ENCODE measurements at places on chromosomes 7 and 10.

GRCh38 chr7:105693576-105693975 lies 112.3 kb upstream of the EFCAB10 start:
- no peak for DNase-seq

DNA sequence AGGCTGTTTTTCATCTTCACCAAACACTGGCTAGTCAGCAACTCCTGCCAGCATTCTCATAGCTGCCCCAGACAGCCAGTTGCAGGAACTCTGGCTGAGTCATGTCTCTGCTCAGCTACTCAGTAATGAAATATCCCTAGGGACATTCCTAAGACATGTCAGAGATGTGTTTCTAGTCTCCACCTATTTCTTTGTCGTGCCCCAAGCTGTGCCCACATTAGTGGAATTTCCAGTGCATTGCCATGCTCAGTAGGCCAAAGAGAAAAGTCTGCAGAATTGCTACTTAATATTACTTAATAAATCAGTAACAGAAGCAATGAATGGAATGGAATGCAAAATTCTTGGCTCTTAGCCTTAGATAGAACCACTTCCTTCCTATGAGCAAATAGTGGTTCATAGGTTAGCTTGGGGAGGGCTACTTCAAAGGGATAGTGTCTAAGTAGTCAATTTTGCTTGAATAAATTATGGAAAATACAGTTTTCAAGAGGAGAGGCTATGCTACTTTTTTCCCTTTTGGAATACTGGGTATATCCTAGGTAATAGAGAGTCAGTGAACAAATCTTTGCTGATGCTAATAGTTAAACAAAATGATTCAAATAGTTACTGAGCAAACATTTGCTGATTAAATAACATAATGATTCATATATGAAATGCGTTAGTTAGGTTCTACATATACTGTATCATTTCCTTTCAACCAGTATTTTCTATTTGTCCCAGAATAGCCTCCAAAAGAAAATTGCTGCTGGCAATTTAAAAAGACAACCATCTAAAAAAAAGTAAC lies 23.6 kb upstream of the SEMA3C start:
- DNase-seq = no peak

DNA sequence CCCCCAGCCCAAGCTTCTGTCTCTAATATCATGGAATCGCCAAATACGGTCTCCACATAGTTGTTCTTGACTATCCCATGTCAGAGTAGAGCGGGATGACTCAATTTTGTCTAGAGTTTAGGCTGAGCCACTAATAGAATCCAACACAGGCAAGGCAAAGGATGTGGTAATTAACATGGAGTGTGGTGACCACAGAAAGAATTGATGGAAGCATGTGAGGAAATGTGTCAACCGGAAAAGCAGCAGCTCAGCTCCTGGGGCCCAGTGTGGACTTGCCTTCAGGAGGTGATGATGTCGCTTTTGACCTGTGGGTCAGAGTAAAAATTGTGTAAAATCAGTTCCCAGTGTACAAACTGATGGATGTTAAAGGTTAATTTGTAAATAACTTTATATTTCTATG lies 139.3 kb upstream of the KLF6 start:
- DNase-seq = no peak

DNA sequence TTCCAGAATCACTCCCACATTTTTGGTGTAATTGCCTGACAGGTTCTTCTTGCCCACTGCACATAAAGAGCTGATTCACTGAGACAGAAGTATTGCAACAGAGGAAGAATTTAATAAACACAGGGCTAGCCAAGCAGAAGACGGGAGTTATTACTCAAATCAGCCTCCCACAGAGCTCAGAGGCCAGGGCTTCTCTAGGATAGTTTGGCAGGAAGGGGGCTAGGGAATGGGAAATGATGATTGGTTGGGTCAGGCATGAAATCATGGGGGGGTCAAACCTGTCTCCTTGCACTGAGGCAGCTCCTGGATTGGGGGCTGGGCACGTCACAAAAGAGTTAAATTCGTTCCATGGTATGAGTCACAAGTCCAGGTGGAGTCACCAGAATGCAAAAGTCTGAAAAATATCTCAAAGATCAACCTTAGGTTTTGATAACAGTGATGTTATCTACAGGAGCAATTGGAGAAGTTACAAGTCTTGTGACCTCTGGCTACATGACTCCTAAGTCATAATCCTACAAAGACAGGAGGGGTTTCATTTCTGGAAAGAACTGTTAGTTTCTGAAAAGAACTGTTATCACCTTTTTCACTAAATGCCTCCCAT lies 30.2 kb upstream of the ERCC6 start:
- peak; percentile 32 for DNase-seq

DNA sequence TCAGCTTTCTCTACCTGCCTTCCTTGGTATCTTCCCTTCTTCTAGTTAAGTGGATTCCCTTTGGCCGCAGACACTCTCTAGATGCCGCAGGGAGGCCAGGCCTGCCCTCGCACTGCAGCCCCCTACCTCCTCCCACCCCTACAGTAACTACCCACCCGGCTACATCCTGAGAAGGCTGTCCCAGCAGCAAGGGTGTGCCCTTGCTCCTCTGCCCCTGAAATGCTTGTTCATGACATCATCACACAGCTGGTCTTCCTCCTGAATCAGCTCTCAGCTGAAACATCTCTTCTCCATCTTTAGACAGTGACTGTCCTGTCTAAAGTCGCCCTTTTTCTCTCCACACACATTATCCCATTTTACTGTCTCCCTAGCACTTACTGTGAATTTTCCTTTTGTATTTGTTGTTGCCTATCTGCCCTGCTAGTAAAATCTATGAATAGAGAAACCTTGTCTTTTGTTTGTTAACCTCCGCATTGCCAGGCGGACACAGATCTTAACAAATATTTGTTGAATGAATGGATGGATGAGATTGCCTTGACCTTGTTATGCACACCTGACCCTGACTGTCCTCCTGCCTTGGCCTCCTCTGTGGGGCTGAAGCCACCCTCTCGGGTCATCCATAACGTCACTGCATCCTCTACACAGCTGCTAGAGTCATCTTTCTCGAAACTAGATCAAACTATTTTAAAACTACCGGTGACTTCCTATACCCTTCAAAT lies 108.9 kb upstream of the GATA3 start:
- DNase-seq = no peak

- no peak for DNase-seq
Measured at GRCh38 chr7:98788966-98789365, 80.8 kb downstream of the TMEM130 start.

DNA sequence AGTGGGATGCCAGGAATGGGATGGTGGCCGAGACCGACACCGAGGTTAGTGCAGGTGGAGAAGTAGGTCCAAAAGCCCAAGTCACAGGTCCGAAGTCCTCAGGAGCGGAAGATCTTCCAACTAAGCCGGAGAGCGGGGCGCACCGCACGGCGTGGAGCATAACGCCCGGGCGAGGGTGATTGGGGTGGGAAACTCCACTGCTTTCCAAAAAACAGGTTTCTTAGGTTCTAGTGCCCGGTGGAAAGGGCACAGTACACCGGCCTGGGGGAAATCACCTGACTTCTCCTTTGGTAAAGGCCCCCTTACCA lies 11.4 kb upstream of the SPAG6 start:
- DNase-seq = no peak

DNA sequence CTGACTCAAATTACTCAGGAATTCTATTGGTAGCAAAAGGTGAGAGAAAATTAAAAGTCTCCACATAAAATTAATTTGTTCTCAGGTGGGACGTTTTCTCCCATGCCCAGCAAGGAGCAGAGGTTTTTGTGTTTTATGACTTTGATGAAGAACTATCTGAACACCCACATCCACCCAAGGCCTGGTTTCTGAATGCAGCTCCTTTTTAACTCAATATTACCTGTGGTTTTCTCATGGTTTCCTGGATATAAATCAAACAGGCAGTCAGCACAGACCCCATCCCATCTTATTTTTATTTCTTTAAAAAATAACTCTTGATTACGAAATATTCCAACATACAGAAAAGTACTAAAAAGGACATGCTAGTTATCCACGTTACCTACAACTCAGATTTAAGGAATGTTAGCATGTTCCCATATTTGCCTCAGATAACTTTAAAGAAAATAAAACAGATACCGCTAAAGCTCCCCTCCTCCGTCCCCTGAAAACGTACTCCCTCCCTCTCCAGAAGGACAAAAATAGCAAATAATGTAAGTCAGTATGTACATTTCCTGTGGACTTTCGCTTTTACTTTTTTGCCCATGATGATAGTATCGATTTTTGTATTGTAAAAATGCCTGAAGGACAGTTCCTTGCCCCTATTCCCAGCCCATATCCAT lies 43.4 kb downstream of the GLI3 start:
- DNase-seq = no peak

- no peak for DNase-seq
Measured at GRCh38 chr10:114751856-114752255, 69.7 kb upstream of the FHIP2A start.

GRCh38 chr7:22477876-22478450 lies 22.0 kb downstream of the STEAP1B start:
- DNase-seq = no peak

DNA sequence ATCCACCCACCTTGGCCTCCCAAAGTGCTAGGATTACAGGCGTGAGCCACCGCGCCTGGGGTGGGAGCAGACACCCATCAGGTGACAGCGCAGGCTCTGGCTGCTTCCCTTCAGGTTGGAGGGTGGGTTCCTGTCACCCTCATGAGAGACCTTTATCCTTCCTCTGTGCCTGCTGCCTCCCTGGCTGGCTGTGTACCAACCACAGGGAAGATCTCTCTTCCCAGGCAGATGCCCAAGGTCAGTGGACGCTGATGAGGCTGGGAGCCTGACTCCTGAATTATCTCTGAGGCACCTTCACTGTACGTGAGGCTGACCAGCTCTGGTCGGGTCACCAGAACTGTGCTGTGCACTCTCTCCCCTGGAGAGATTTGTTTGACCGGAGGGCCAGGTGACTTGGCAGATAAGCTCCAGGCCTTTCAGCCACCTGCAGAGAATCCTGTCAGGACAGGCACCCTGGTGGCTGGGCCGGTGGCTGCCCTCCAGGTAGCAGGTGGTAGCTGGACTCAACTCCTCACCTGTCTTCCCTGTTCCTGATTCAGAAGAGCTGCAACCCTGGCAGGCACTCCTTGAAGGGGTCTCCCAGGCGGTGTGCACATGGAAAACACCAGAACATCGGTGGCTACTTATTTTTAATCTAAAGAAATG lies 251.9 kb downstream of the GLRX3 start:
- no peak for DNase-seq

DNA sequence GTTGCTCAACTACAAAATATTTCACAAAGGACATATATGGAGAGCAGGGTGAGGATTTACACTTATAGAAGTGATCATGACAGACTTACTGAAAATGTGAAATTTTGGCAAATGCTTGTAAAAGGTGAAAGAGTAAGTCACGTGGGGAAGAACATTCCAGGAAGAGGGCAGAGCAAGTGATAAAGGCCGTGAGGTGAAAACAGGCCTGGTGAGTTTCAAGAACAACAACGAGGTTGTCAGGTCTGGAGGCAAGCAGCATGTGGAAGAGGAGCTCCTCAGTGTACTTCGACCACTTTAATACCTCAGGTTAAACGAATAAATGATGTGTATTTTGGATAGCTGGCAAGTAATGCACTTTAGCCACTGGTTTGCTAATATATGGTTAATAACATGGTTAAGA lies 706.7 kb downstream of the PCDH15 start:
- DNase-seq = no peak

- DNase-seq = no peak
Measured at GRCh38 chr10:70115948-70116682, 16.5 kb downstream of the AIFM2 start.

DNA sequence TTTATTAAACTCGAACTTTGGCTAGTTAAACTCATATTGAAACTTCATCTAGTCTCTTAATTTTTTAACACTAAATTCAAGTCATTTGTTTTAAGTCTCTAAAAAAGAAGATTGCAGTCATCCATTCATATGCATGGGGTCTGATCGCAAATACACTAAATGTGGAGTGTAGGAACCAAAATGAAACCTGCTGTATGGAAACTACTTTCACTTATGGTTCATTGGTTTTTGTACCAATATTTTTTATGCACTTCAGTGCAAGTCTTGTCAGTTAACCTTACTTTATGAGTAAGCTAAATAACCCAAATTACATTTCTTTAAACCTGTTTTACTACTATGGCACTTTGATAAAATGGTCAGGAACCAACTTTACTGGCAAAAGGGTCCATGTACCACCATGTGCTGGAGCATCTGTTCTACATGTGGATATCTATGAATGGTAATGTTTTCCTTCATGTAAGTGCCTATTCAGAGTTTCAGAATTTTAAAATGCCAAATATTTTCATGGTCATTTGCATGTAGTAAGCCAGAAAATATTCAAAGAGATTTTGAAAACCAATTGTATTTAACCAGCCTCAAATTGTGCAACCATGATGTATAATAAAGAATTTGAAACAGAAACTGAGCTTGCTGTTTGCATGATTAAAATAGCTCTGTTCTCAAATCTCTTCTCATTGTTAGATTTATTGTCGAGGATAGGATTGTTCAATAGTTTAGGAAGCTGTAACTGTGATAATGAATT lies 7.6 kb upstream of the SUPV3L1 start:
- no peak for DNase-seq

GRCh38 chr10:87872828-87873227 lies 9.4 kb downstream of the PTEN start:
- DNase-seq = no peak

DNA sequence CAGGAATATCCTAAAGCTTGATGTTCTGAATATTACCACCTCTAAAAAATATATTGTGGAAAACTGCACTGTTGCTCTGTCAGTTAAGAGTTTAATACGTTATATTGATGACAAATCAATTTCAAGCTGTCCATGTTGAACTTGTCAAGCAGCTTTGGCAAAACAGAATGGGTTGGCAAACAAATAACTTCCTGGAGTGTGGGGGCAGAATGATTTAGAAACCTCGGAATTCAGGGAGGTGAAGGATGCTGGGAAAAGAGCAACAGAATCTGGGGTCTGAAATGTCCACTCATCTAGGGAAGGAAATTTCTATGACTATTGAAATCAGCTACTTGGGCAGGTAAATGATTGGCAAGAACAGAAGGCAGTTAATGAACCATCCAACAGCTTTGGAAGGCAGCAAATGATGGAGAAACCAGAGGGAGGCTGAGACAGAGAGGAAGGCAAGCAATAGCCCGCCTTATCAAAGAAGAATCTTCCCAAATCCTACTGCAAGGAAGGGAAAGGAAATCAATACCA lies 95.1 kb upstream of the PALS2 start:
- DNase-seq = no peak

DNA sequence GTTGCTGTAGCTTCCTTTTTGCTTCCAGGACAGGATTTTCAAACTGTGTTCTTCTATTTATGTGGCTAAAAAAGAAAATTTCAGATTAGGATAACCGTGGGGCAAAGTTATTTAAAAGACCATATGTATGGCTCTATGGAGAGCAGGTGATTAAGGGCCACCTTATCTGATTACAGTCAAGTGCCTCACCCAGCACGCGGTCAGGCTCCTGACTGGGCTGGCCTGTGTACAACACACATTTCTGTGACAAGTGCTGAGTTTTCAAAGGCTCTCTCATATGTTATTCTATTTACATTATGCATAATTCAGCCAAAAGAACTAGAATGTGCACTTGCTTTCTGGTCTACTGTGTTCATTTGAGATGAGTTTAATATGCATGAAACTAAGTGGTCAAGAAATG lies 547.4 kb downstream of the PHTF2 start:
- DNase-seq = no peak

- peak; percentile 67 for DNase-seq
Measured at GRCh38 chr10:112963835-112964234, 13.8 kb downstream of the TCF7L2 start.
